Liver (tissue), 10 donors: ENCODE measurements at places on chromosomes 3 and 15. TPM values are rescaled to one million over a fixed set of nuclear protein-coding genes. Genes with fewer than 3 reads are reported as not detected.

DNA sequence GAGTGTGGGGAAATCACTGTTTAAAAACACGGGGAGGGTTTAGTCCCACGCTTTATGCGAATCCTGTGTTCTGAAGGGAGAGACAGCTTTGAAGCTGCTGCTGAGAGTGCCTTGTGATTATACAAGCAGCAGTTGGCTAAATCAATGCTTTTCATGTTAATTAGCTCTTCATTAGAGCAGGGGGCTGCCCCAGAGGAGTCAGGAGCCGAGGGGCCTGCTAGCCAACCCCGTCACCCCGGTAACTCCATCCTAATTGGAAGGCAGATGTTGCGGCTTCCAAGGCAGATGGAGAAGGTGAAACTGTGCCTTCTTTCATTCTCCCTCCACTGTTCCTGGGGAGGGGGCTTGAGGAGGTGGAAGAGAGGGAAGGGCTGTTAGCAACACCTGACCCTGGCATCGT is 92.4 kb upstream of the ANKRD34C start:
- H3K36me3 ChIP-seq, result no peaks in the 10 kb centered on the region
- no peaks in the 10 kb centered on the region for H3K4me1 ChIP-seq
- DNase-seq, result no peak
- H3K4me3 ChIP-seq, result no peak overlapping the region

GRCh38 chr15:85741021-85741421 is 53.7 kb downstream of the KLHL25 start:
- H3K27me3 ChIP-seq, result no peaks in the 10 kb centered on the region
- peaks cover 73% of the 10 kb centered on the region for H3K36me3 ChIP-seq
- H3K27ac ChIP-seq, result no peak overlapping the region
- no peaks in the 10 kb centered on the region for H3K4me1 ChIP-seq
- H3K4me3 ChIP-seq, result no peak overlapping the region

GRCh38 chr3:4520033-4520816 is 27.1 kb downstream of the ITPR1 start:
- H3K4me3 ChIP-seq, result no peak overlapping the region
- DNase-seq, result no peak
- H3K27ac ChIP-seq, result no peak overlapping the region
- no peaks in the 10 kb centered on the region for H3K36me3 ChIP-seq
- no peaks in the 10 kb centered on the region for H3K4me1 ChIP-seq

- H3K4me3 ChIP-seq, result no peak overlapping the region
- H3K27me3 ChIP-seq, result no peaks in the 10 kb centered on the region
- DNase-seq, result no peak
- H3K36me3 ChIP-seq, result no peaks in the 10 kb centered on the region
These were observed 363.4 kb downstream of the LRTM1 start for GRCh38 chr3:54564374-54564925.

DNA sequence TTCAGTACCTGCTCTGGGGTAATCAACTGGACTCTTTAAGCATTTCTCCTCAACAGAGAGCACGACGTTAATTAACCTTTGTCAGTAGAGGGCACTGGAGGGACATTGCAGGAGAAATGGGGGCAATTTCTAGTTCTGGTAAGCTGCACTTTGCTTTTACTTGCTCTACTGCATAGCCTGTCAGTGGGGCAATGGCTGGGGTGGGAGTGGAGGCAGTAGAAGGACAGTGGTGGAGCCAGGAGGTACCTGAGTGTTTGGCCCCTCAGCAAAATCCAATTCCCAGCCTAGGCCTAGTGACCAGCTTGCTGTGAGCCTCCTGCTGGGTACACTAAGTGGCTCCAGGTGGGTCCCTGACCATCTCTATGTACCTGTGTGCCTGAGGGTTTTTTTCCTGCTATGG is 18.3 kb upstream of the MED12L start:
- no peak overlapping the region for H3K4me3 ChIP-seq
- no peaks in the 10 kb centered on the region for H3K27me3 ChIP-seq
- H3K36me3 ChIP-seq, result no peaks in the 10 kb centered on the region
- H3K4me1 ChIP-seq, result no peaks in the 10 kb centered on the region

- H3K27me3 ChIP-seq, result no peaks in the 10 kb centered on the region
- peaks cover 32% of the 10 kb centered on the region for H3K4me1 ChIP-seq
- DNase-seq, result no peak
These were observed 10.2 kb downstream of the STIMATE start for GRCh38 chr3:52887166-52887565.

GRCh38 chr3:15221574-15222217 is 15.7 kb downstream of the CAPN7 start:
- peaks cover 61% of the 10 kb centered on the region for H3K36me3 ChIP-seq
- H3K27ac ChIP-seq, result no peak overlapping the region
- no peaks in the 10 kb centered on the region for H3K27me3 ChIP-seq
- H3K4me3 ChIP-seq, result no peak overlapping the region

- H3K27ac ChIP-seq, result no peak overlapping the region
- H3K27me3 ChIP-seq, result no peaks in the 10 kb centered on the region
- no peaks in the 10 kb centered on the region for H3K36me3 ChIP-seq
- no peak for DNase-seq
- no peaks in the 10 kb centered on the region for H3K4me1 ChIP-seq
- no peak overlapping the region for H3K4me3 ChIP-seq
These were observed 501.5 kb downstream of the ROBO2 start for GRCh38 chr3:77541203-77541922.

GRCh38 chr3:64355401-64355807 is 130.1 kb upstream of the PRICKLE2 start:
- H3K36me3 ChIP-seq, result no peaks in the 10 kb centered on the region
- DNase-seq, result no peak
- no peak overlapping the region for H3K4me3 ChIP-seq
- H3K4me1 ChIP-seq, result no peaks in the 10 kb centered on the region
- H3K27ac ChIP-seq, result peak overlapping the region; percentile 37

DNA sequence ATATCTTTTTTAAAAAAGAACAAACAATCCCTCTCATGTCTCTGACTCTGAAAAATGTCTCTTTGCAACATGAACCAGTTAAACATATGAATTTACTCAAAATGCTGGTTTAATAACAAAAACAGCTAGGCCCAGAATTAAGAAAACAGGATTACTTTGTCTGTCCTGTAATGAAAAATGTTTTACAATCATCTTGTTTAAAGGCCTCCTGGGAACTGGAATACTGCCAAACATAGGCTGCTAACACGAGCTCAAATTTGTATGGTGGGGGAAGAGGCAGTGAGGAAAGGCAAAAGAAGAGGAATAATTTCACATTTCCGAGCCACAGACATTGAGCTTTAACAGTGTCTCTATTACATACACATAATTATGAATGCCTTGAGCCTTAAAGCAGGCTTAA is 61.7 kb upstream of the PPIB start:
- H3K27me3 ChIP-seq, result no peaks in the 10 kb centered on the region
- no peak for DNase-seq
- H3K4me1 ChIP-seq, result no peaks in the 10 kb centered on the region
- H3K27ac ChIP-seq, result no peak overlapping the region
- H3K4me3 ChIP-seq, result no peak overlapping the region

- H3K27ac ChIP-seq, result no peak overlapping the region
- H3K4me1 ChIP-seq, result no peaks in the 10 kb centered on the region
- no peaks in the 10 kb centered on the region for H3K36me3 ChIP-seq
- H3K27me3 ChIP-seq, result no peaks in the 10 kb centered on the region
These were observed 15.5 kb upstream of the LYZL4 start for GRCh38 chr3:42425736-42426407.

DNA sequence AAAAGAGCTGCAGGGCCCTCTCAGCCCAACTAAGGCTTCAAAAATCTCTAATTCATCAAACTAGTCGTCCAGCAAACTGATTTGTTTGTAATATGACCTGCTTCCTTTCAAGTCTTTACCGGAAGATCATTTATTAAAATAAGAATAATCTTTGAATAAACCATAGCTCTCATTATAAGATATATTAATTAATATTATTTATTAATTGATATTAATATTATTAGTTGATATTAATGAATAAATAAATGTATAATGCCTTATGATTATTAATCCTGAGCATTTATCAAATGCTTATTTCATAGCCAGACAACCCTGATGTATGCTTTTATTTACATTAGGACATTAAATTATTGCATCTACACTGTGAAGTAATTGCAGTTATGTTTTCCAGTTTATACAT is 550.7 kb upstream of the ALCAM start:
- no peak for DNase-seq
- H3K4me1 ChIP-seq, result no peaks in the 10 kb centered on the region
- H3K27me3 ChIP-seq, result no peaks in the 10 kb centered on the region
- no peak overlapping the region for H3K4me3 ChIP-seq
- no peak overlapping the region for H3K27ac ChIP-seq

DNA sequence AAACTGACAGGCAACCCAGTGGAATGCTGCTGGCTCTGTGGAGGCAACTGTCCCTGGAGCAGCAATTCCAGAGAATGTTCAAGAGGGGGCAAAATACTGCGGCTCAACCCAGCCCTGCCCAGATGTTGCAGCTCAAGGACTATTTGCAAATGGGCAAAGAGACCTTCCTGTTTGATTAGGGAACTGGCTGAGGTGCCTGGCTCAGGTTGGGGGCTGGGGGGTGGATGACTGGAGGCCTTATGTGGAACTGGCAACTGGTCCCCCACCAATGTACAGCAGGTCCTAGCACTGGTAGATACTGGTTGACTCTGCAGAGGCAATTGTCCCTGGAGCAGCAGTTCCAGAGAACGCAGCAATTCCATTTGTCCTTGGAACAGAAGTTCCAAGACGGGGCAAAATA is 302.5 kb downstream of the ZPLD1 start:
- no peak overlapping the region for H3K4me3 ChIP-seq
- no peaks in the 10 kb centered on the region for H3K27me3 ChIP-seq
- no peaks in the 10 kb centered on the region for H3K4me1 ChIP-seq
- H3K36me3 ChIP-seq, result no peaks in the 10 kb centered on the region
- no peak for DNase-seq

- H3K4me1 ChIP-seq, result peaks cover 2% of the 10 kb centered on the region
- H3K27me3 ChIP-seq, result no peaks in the 10 kb centered on the region
- no peak for DNase-seq
- no peaks in the 10 kb centered on the region for H3K36me3 ChIP-seq
- no peak overlapping the region for H3K27ac ChIP-seq
These were observed 26.3 kb upstream of the EDEM1 start for GRCh38 chr3:5160940-5161858.

DNA sequence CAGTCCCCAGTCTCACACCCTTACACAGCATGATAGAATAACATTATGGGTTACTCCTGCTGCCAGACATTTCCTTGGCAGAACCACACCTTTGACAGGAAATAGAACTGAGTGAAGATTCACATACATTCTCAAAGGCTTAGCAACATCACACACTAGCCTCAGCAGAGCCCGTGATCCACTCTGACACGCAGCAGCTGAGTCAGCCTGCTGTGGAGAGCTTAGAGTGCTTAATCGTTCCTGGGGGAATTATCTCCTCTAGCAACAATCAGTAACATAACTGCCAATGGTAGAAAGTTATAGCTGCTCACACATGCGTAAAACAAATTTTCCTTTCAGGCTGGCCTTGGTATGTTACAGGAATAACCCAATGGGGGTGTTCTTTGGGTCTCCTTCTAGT is 382.1 kb downstream of the GAP43 start:
- no peaks in the 10 kb centered on the region for H3K4me1 ChIP-seq
- H3K27ac ChIP-seq, result no peak overlapping the region
- no peaks in the 10 kb centered on the region for H3K36me3 ChIP-seq
- no peak for DNase-seq
- no peaks in the 10 kb centered on the region for H3K27me3 ChIP-seq
- H3K4me3 ChIP-seq, result no peak overlapping the region

DNA sequence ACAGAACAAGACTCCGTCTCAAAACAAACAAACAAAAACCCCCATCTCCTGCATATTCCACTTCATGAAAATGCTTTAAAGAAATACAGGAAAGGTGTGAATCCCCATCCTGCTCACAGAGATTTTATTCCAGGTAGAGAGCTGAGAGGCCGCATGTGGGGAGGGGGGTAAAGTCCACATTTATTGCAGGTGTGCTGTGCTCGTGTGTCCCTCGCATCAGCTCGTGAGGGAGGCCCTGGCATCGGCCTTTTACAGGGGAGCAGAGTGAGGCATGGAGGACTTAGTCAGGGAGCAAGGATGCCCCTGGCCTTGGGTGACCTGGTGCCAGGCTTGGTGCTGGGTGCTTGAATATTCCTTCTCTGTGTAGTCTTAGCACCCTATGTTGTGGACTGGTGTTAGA is 413.5 kb upstream of the C2CD4B start:
- H3K36me3 ChIP-seq, result no peaks in the 10 kb centered on the region
- peaks cover 3% of the 10 kb centered on the region for H3K27me3 ChIP-seq
- no peak for DNase-seq
- no peak overlapping the region for H3K4me3 ChIP-seq
- H3K27ac ChIP-seq, result no peak overlapping the region
- no peaks in the 10 kb centered on the region for H3K4me1 ChIP-seq

DNA sequence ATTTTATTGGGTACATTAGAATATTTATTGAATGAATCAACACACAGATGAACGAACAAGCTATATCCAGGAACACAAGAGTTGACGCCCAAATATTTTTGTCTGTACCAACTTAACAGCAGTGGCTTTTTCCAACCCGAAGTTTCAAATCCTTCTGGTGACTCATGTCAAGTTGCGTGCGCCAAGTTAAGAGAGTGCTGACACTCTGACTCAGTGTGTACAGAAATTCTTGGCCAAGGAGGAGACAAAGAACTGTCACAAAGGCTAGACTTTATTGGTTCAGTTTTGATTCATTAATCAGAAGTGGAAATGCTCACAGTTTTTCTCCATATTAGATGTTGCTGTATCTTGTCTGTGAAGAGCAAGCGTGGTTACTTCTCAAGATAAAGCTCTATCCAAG is 59.6 kb upstream of the TSC22D2 start:
- no peaks in the 10 kb centered on the region for H3K4me1 ChIP-seq
- no peak overlapping the region for H3K4me3 ChIP-seq
- H3K36me3 ChIP-seq, result no peaks in the 10 kb centered on the region

GRCh38 chr3:15974647-15975046 is 176.9 kb upstream of the ANKRD28 start:
- H3K4me3 ChIP-seq, result no peak overlapping the region
- no peak overlapping the region for H3K27ac ChIP-seq
- no peak for DNase-seq
- no peaks in the 10 kb centered on the region for H3K36me3 ChIP-seq

DNA sequence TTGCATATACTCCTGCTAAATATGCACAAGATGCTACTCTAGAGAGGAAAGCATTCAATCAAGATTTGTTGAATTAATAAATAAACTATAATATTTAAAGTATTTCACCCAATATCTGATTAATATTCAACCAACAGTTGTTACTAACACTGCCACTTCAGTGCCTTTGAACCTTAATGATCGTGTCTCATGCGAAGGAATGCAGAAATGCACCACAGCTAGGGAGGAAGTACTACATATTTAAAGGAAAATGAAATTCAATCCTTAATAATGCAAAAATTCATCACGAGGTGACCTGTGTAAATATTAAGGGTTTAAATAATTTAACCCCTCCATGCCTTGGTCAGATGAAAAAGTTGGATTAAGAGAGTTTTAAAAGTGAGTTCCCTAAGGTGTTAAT is 114.2 kb upstream of the DAZL start:
- DNase-seq, result no peak
- H3K27ac ChIP-seq, result no peak overlapping the region
- H3K4me1 ChIP-seq, result no peaks in the 10 kb centered on the region
- H3K36me3 ChIP-seq, result no peaks in the 10 kb centered on the region

- H3K4me3 ChIP-seq, result no peak overlapping the region
- no peaks in the 10 kb centered on the region for H3K4me1 ChIP-seq
- no peaks in the 10 kb centered on the region for H3K27me3 ChIP-seq
- no peak for DNase-seq
- no peaks in the 10 kb centered on the region for H3K36me3 ChIP-seq
These were observed 184.1 kb downstream of the ADAMTSL3 start for GRCh38 chr15:83837945-83838571.

The TM4SF1 gene
- 20.0 TPM for polyA plus RNA-seq

The SNTN gene
- not detected for polyA plus RNA-seq

The TMEM45A gene
- polyA plus RNA-seq, result 54.3 TPM

The LSAMP gene
- 0.01 TPM for polyA plus RNA-seq

The SMAD6 gene
- 7.9 TPM for polyA plus RNA-seq

The AMT gene
- polyA plus RNA-seq, result 28.7 TPM

The KLHL40 gene
- not detected for polyA plus RNA-seq

The GOLGA6L10 gene
- 0.15 TPM for polyA plus RNA-seq

The TRPM1 gene
- not detected for polyA plus RNA-seq

The SERPINI2 gene
- polyA plus RNA-seq, result not detected

The CIAO2A gene
- polyA plus RNA-seq, result 404 TPM
